Epithelial cell of prostate (primary cell): ENCODE measurements at places on chromosomes 11 and 22.

DNA sequence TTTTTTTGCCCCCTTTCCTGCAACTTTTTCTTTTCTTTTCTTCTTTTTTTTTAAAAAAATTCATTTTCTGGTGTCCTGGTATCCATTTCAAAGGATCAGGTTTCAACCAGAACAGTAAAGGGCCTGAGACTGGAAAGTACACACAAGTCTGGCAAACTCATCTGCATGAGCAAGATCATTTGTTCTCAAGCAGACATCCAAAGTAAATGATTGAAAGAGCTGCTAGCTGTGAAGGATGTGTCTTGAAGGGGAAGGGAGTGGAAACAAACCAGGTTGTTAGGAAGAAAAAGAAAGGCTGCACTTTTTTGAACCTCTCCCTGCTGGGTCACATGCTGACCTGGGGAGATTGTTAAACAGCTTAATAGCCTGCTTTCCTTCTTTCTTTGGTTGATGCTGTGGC, 5.3 kb downstream of the YAP1 start:
- no peak for DNase-seq

- no peak for DNase-seq
These were observed 3.6 kb downstream of the SOX6 start for GRCh38 chr11:16352707-16353106.

DNA sequence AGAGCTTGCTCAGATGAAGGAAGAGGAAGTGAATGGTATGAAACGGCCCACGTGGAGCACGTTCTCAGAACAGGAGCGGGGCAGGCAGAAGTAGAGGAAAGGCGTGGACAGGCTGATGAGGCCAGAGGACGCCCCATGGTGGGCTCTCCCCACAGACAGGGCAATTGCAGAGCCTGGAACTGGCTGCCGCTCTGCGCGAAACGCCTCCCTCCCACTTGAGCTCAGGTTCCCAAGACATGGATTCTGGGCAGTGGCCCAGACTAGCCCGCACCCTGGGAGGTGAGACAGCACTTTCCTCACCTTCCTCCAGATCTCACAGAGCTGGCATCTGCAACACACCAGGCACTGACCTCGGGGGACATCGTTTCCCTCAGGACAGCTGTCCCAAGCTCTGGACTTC, 117.6 kb downstream of the PHF21B start:
- DNase-seq, result no peak

- no peak for DNase-seq
These were observed 113.1 kb downstream of the RBFOX2 start for GRCh38 chr22:35915477-35916013.

DNA sequence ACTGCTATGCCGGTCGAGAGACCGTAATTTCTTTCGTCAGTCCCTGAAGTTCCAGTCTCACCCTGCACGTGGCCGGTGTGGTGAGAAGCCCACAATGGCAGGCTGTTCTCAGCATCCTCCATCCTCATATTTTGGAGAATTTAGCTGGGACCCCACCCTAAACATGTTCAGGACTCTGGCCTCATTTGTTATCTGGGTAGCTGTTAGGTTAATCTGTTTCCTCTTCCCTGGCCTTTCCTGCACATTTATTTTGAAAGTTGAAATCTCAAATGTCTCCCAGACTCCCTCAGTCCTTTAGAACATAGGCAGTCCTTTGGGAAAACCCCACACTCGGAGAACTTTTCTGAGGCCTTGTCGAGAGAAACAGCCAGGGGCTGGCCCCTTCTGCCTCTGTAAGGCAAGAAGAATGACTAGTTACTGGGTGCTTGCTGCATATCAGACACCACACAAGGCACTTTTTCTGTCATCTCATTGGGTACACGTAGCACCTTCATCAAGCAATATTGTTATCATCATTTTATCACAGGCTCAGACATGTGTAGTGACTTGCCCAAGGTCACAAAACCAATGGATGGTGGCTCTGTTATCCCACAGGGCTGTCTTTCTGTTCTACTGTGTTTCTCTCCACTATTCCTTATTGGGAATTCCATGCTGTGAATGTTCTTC, 109.3 kb upstream of the CRYBB3 start:
- DNase-seq, result no peak

DNA sequence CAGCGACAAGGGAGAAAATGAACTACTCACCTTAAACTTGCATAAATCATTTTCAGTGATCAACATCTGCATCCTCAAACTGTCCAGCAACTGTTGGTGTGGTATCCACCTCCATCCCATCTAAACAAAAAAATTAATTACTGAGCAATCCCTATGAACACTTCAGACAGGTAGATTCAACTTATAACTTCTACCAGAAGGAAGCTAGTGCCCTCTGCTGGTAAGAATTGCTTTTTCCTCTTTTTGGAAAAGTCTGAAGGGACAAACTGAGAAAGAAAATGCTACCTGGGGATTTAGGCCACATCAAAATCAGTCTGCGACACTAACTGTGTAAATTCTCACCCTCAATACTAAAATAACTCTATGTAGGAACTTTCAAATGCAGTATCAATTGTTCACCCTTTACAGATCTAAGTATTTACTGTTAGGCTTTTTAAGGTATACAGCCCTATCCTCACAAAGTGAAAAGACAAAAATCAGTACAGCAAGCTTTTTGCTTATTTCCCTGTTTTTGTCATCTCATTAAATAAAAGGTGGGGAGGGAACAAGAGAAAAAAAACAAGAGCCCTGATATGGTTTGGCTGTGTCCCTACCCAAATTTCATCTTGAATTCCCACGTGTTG, 17.9 kb downstream of the CLNS1A start:
- DNase-seq, result peak; percentile 5

GRCh38 chr11:15817001-15817400, 539.3 kb downstream of the SOX6 start:
- no peak for DNase-seq

DNA sequence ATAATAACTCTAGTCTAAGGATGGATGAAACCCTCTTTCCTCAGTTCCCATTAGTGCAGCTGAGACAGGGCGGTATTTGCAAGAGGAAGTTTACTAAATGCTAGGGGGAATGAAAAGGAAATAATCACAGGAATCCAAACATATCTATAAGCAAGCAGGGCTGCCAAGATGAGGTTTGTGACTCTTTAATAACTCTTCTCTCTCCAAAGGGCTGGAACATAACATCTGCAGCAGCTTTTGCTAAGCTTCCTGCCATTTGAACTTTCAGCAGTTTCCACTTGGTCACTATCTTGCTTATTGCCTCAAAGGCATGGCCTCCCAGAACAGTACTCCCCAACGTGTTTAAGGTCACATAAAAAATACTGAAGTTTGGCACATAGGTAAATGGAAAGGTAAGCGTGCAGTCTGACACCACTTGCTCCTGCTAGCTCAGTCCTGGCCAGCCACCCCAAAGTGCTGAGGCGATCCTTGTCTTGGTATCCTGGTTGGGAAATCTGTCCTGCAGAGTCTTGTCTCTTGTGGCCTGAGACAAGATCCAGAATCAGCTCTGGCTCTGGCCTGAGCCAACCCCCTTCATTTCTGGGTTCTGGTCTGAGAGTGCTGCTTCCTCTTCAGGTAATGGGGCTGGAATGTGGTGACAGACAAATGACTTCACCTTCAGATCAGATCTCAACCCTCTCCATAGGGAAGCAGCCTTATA, 81.8 kb downstream of the KCNC1 start:
- DNase-seq, result no peak

DNA sequence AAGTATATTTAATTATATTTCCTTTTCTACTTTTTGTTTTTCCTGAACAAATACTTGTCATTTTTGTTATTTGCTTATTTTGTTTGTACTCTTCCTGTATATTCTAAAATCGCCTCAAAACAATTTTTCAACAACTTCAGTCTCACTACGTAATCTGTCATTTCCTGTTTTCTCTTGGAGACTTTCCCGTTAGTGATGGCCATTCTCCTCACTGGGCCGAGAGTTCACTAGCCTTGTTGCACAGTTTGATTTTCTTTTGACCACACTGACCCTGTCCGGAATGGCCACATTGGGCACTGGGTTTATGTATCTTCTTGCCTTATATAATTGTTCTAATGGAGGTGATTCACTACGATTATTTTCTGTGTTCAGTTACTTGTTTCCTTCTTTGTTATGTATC, 726.1 kb downstream of the FAM181B start:
- DNase-seq, result no peak

- no peak for DNase-seq
These were observed 1686.8 kb downstream of the LRRC4C start for GRCh38 chr11:39772525-39773137.

DNA sequence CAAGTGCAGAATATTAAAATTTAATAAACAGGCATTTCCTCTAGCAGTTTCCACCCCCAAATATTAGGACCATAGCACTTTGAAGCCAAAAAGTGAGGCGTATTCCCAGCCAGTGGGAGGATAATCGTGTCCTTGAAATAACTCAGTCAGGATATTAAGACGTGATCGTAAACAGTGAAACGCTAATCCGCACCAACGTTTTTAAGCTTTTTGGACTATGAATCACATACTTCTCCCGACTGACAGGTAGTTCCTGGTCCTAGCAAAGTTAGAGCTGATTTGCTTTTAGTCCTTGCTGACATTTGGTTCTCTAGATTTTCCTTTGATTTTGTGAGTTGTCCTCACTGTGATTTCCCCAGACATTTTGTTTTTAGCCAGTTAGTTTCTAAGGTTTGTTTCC, 197.1 kb upstream of the ARHGAP20 start:
- peak; percentile 48 for DNase-seq

DNA sequence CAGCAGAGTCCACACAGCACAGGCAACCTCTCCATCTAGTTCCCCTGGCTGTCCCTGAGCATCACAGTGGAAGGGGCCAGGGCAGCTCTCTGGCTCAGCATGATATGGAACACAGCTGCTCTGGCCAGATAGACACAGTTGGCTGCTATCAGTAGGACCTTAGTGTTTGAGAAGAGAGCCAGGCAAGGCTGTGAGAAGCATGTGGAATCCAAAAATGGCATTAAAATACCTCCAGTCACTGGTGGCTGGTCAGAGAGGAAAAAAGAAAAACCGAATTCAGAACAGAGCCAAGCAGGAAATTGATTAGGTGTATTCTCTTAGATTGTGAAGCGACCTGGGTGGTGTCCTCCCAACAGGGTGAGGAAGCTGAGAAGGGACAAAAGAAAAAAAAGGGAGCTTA, 27.9 kb downstream of the SERPINH1 start:
- no peak for DNase-seq

- DNase-seq, result no peak
These were observed 50.1 kb upstream of the WNT11 start for GRCh38 chr11:76256448-76256847.

GRCh38 chr11:4887591-4887990, 5.9 kb downstream of the OR51T1 start:
- DNase-seq, result no peak

DNA sequence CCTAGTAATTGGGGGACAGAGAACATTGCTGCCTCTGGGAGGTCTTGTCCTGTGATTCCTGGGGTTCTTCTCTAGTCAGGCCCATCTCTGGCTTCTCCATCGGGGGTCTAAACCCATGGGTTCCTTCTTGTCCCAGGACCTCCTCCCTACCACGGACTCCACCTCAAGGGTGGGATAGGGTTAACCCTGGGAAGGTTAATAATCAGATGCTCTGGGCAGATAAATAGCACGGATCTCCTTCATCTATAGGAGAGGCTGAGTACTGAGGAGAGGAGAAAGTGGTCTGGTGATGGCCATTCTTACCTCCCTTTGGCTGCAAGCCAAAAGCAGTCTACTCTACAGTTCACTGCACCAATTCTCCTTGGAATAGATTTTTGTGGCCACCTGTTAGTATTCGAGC, 10.5 kb downstream of the HEPHL1 start:
- DNase-seq, result no peak

GRCh38 chr11:119029340-119030028, 1.2 kb downstream of the SLC37A4 start:
- no peak for DNase-seq

GRCh38 chr11:21612326-21612725, 580.6 kb upstream of the ANO5 start:
- DNase-seq, result no peak

DNA sequence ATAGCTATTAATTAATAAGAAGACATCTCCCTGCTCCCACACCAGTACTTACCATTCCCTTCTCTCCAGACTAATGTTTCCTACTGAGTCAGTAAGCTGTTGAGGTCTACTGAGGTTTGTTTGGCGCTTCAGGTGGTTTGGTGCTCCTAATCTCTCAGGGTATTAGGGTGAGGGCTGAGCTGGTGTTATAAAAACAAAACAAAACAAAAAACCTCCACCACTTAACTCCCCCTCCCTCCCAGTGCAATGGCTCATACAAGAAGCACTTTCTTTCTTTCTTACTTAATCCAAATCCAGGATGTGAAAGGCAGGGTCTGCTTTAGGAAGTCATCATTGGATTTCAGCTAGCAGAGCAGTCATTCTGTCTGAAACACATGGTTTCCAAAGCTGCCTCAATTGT, 15.3 kb downstream of the CSTPP1 start:
- no peak for DNase-seq

GRCh38 chr11:38784164-38784563, 2186.1 kb upstream of the RAG2 start:
- no peak for DNase-seq

DNA sequence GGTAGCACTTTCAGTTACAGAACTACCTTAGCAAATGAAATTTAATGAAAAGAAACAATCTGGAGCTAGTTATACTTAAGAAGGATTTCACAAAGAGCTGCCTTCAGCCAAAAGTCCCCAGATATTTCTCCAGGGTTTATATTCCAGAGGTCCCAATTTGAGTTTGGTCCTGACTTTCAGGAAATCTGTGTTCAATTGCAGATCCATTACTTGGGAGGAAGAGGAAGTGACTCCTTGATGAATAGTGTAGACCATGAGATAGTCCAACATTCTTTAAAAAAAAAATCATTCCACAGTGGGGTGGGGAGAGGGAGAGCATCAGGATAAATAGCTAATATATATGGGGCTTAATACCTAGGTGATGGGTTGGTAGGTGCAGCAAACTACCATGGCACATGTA, 117.6 kb upstream of the ARHGAP20 start:
- no peak for DNase-seq

DNA sequence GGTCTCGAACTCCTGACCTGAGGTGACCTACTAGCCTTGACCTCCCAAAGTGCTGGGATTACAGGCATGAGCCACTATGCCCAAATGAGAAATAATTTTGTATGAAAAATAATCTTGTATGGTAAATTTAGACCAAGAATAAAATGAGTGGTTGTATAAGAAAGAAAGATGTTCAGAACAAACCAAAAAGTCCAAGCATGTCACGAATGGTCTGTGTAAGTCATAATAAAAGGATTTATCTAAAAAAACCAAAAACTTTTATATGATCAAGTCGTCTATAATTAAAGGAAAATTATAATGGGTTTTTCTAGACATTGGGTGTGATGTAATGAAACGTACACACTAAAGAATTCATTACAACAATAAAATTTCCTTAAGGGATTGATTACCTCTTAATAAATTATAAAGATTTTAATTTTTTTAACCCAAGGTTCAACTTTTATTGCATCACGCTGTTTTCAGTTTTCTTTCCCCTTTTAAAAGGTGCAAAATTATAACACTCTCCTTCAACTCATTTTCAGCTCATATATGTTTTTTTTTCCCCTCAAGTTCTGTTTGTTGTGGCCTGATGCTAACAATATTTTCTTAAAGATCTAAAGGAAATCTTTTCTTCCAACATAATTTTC, 8.9 kb upstream of the AQP11 start:
- no peak for DNase-seq

GRCh38 chr11:130581646-130582045, 133.2 kb downstream of the ADAMTS15 start:
- DNase-seq, result no peak

- DNase-seq, result peak; percentile 79
These were observed 354.4 kb downstream of the SOX6 start for GRCh38 chr11:16001899-16002426.
